ENCODE measurements at places on chromosomes 4 and X.

GRCh38 chr4:48798117-48798516 lies 18.0 kb upstream of the FRYL start:
- no peak for DNase-seq

DNA sequence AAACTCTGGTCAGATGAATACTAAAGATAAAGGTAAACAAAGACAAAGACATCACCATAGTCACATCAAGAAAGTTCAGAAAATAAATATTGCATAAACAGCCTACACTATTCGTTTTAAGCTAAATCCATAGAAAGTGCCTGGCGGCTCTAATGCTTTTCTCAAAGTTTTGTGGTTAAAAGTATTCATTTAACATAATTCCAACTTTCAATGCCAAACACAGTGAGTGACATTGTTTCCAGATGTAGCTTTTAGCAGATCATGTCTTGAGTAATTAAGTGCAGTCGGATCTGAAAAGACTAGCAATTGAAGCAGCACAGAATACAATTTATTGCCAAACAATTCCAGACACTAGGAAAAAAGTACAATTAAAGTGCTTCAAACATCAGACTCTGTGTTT lies 287.1 kb upstream of the ADGRL3 start:
- DNase-seq: no peak

DNA sequence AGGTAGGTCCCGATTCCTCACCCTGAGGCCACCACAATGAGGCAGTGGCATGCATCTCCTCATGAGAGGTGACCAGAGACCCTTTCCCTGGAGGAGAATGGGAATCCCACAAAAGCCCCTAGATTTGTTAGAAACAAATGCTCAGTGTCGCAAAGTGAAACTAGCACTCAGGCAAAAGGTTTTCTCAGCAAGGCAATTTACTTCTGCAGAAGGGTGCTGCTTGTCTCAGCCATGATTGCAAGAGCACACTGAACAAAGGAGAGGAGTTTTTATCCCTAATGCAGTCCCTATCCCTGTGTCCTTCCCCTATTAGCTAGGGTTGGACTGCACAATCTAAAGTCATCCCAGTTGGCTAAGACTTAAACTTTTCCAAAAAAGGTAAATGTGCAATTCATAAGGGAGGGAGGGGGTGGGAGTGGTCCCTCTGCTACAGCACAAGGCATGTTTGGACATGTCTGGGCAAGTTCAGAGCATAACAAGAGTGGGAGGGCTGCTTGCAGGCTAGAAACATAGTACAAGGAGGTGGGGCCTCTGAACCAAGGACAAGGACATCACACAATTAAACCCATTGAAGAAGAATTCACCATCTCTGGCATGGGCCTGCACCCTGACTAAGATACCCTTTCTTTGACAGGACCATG lies 185.3 kb downstream of the CCNG2 start:
- no peak for DNase-seq

DNA sequence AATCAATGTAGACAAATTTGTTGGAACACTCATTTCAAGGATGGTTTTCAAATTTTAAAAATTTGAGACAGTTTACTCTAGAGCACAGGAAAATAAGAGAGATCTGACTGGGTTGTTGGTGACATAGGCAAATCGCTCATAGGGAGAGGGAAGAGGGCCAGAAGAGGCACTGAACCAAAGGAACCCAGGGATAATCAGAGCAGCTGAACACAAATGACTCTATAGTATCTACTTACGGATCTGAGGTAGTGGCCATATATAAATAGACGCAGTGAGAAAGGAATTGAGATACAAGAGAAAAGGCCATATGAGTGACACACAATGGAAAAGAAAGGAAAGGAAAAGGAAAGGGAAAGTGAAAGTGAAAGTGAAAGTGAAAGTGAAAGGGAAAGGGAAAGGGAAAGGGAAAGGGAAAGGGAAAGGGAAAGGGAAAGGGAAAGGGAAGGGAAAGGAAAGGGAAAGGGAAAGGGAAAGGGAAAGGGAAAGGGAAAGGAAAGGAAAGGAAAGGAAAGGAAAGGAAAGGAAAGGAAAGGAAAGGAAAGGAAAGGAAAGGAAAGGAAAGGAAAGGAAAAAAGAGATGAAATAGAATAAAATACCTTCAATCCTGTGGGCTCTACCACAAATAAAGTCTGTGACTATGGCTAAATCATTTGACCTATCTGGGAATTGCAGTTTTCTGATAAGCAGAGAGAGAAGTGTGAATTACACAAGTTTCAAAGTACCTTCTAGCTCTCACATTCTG lies 759.2 kb downstream of the DMD start:
- DNase-seq: no peak

- no peak for DNase-seq
Measured at GRCh38 chr4:147734496-147734895, 2.6 kb downstream of the ARHGAP10 start.

GRCh38 chr4:5770051-5770450 lies 59.0 kb downstream of the EVC start:
- no peak for DNase-seq
